ENCODE measurements at places on chromosomes 3 and 15.

GRCh38 chr15:80948651-80949292, 40.8 kb downstream of the MESD start:
- DNase-seq: no peak

- no peak for DNase-seq
These were observed 93.0 kb downstream of the PGPEP1L start for GRCh38 chr15:98914626-98915025.

DNA sequence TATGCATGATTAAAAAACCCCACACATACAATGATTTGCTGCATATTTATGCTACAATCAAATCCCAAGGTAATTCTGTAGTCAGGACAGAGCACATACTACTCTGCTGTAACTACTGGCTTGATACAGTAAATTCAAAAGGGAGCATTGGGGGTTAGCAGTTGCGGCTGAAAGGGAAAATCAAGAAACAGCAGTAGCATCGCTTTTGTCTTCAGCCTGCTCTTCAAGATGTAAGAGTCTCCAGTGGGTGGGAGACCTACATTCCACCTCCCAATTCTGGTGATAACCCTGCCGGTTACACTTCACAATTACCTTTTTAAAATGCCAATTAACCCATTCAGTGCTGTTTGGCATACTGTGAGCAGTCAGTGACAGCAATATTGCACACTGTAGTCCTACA, 259.4 kb downstream of the NR2F2 start:
- no peak for DNase-seq

DNA sequence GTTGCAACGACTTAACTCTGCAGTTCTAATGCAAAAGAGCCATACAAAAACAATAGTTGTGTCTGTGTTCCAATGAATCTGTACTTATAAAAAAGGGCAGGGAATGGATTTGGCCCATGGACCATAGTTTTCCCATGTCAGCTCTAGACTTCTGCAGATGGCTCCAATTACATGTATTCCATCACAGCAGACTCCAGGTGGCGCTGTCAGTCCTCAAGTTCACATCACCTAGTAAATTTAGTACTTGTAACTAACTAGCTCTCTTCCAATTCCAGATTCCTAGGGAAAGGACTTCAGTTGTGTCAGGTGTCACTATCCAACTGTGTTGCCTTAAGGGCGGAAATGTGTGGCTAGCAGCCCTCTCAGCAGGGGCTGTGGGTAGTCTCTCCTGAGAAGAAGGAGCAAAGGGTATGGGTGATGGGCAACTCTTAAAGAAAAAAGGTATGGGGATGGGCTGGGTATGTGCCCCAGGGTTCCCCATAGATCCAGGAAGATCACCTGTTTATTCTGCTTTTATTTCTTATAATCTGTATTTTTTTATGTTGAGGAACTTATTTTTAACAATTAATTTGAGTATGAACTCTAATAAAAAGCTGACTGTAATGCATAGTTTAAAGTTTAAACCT, 36.2 kb downstream of the BBS4 start:
- peak; percentile 32 for DNase-seq

- no peak for DNase-seq
These were observed 62.1 kb downstream of the PRICKLE2 start for GRCh38 chr3:64163019-64163754.

GRCh38 chr3:158085931-158086330, 20.3 kb downstream of the SHOX2 start:
- no peak for DNase-seq

DNA sequence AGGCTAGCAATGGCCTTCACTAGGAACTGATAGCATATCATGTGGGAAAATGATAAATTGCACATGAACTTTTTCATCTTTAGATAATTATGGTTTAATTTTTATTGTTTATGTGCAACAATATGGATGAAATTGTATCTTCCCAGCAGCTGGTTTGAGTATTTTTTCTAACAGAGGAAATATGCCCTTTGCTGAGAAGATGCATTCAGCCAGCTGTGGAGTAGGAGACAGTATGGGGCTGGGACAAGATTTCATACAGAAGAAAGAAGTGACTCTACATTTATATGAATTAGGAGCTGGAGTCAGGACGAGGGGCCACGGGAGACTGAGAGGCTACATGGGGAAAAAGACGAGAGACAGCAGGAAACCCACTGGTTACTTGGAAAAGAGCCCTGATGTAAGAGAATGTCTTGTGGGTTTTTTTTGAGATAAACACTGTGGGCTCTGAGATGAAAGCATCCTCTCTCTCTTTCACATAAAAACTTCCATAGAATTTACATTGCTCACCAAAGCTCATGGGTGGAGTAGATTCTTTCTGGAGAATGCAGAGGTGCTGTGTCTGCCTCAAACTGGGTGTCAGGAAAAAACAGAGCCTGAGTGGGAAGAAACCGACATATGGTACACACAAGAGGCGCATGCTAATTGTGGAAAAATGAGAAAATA, 115.2 kb upstream of the PDZRN3 start:
- DNase-seq: no peak

GRCh38 chr3:61927332-61927731, 366.0 kb downstream of the PTPRG start:
- DNase-seq: no peak

- no peak for DNase-seq
These were observed 22.6 kb downstream of the METTL6 start for GRCh38 chr3:15404767-15405166.

- no peak for DNase-seq
These were observed 204.2 kb downstream of the PDCD6IP start for GRCh38 chr3:34002569-34003100.

DNA sequence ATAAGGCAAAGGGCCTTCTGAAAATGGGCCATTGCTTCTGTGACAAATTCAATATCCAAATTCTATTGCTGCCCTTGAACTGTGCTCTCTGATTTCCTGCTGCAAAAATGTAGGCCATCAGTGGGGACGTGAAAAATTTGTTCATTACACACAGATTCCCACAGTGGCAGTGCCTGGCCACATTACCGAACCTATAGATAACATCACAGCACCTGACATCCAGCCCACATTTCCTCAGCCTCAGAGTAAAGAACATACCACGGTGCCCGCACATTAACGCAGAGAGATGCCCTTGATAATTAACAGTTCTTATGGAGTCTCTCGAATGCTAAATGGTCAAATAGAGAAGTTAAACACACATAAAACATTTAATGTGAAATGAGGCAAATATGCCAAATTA, 931.6 kb upstream of the CFAP20DC start:
- DNase-seq: no peak

GRCh38 chr3:13479332-13479581, 849 bp upstream of the HDAC11 start:
- no peak for DNase-seq

GRCh38 chr3:58999134-58999773, 50.6 kb downstream of the CFAP20DC start:
- no peak for DNase-seq

DNA sequence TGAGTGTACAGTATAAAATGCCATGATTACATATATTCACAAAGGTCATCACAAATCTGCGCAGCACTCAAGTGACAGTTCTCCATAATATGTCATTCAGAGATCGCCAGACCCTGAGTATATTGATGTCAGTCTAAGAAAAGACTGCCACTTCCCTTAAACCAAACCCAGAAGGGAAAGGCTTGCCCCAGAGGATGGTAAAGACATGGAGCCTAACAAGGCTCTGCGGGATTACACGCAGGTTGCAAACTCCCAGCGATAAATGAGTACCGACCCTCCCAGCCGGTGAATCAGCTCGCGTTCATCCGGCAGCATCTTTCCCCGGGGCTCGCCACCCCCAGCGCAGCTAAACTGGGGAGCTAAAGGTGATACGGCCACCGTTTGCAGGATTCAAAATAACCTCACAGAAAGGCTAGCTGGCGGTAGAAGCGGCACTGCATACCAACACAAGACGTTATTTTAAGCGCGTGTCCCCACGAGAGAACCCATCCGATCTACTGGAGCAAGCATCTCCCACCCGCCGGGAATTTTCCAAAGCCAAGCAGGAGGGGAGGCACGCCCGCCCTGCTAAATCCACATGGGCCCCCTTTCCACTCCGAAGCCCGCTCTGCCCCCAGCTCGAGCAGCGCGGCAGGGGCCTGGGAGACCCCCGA, 643 bp downstream of the MYO5A start:
- peak; percentile 25 for DNase-seq
